ENCODE measurements at places on chromosomes 16 and 17. TPM values are rescaled to one million over a fixed set of nuclear protein-coding genes. Genes with fewer than 3 reads are reported as not detected.

DNA sequence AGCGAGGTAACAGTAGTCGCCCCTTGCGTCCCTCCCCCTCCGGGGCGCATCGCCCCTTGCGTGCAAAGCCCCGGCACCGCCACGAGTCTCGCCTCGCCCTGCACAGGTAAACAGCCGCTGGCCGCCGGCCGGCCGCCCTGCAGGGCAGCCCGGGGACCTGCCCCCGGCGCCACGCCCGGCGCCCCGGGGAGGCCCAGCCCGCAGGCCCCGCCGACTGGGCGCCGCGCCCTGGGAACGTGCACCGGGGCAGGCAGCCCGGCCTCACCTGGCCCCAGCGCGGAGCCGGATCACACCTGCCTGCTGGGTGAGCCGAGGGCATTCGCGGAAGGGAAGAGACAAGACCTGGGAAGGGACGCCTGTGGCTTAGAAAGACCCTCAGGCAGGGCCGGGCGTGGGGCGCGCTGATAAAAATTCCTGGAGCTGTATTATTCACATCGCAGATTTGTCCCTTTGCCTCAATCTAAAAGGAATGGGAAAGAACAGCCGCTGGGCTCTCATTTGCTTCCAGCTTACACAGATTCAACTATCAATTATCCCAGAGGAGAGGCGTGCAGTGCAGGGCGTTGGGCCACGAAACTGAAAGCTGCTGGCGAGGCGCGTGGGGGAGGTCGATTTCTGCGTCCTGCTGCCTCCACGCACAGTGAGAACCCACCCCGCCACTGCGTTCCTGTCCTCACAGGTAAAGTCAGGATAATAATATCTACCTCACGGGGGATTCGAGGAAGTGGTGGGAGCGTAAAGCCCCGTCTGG lies 451.9 kb downstream of the SLC39A11 start:
- no peaks in the 10 kb centered on the region for H3K36me3 ChIP-seq
- no peaks in the 10 kb centered on the region for H3K27me3 ChIP-seq
- no peak overlapping the region for H3K27ac ChIP-seq
- H3K4me1 ChIP-seq, result peaks cover 3% of the 10 kb centered on the region
- H3K4me3 ChIP-seq, result no peak overlapping the region

TSNAXIP1 gene
- 4.4 TPM for total RNA-seq

C17orf50 gene
- not detected for total RNA-seq

CXCL16 gene
- 8.8 TPM for total RNA-seq

- no peaks in the 10 kb centered on the region for H3K4me1 ChIP-seq
- H3K27ac ChIP-seq, result no peak overlapping the region
- no peak overlapping the region for H3K4me3 ChIP-seq
- H3K36me3 ChIP-seq, result no peaks in the 10 kb centered on the region
- DNase-seq, result no peak
These were observed 834.4 kb downstream of the KCNJ2 start for GRCh38 chr17:71003736-71004135.

DNA sequence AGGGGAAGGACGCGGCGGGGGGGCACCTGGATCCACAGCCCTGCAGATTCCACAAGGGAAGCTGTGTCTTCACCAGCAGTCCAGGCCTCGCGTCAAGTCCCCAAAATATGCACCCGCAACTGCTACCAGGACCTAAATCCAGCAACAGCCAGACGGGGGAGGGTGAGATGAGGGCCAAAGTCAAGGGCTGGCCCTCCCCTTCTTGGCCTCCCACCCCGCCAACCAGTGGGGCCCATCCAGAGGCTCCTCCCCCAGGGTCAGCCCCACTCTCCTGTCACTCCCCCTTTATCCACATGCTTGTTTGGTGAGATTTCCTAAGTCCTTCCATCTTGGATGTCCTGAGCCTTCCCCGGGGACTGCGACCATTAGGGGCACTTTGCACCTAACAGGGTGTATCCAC lies 138.7 kb downstream of the ENGASE start:
- peaks cover 4% of the 10 kb centered on the region for H3K4me1 ChIP-seq
- H3K4me3 ChIP-seq, result no peak overlapping the region
- no peak overlapping the region for H3K27ac ChIP-seq
- H3K36me3 ChIP-seq, result no peaks in the 10 kb centered on the region
- no peak for DNase-seq

DNA sequence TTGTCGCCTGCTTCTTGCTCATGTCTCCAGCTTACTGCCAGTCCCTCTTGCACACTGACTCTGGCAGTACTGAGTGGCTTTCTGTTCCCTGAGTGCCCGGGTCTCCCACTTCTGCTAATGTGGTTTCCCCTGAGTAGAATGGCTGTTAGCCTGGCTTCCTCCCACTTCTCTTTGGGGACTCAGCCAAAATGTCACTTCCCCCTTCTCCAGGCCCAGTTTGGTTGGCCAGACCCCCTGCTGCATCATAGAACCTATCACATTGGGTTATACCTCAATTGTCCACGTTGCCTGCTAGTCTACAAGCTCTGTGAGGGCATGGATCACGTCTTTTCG lies 304.4 kb downstream of the HS3ST3B1 start:
- no peak for DNase-seq
- H3K27ac ChIP-seq, result no peak overlapping the region
- H3K36me3 ChIP-seq, result no peaks in the 10 kb centered on the region
- no peak overlapping the region for H3K4me3 ChIP-seq

- peak overlapping the region; percentile 95 for H3K27ac ChIP-seq
- no peak for DNase-seq
- peaks cover 1% of the 10 kb centered on the region for H3K36me3 ChIP-seq
- no peaks in the 10 kb centered on the region for H3K27me3 ChIP-seq
- no peak overlapping the region for H3K4me3 ChIP-seq
These were observed 22.0 kb upstream of the ALDH3A1 start for GRCh38 chr17:19769946-19770652.

- H3K27me3 ChIP-seq, result no peaks in the 10 kb centered on the region
- H3K4me1 ChIP-seq, result peaks cover 17% of the 10 kb centered on the region
- DNase-seq, result no peak
- H3K36me3 ChIP-seq, result peaks cover 5% of the 10 kb centered on the region
- no peak overlapping the region for H3K4me3 ChIP-seq
These were observed 155.7 kb downstream of the CCDC182 start for GRCh38 chr17:57589151-57590034.

GRCh38 chr16:30912794-30913412 lies 10.5 kb upstream of the FBXL19 start:
- DNase-seq, result no peak
- H3K36me3 ChIP-seq, result no peaks in the 10 kb centered on the region
- H3K4me1 ChIP-seq, result no peaks in the 10 kb centered on the region

DNA sequence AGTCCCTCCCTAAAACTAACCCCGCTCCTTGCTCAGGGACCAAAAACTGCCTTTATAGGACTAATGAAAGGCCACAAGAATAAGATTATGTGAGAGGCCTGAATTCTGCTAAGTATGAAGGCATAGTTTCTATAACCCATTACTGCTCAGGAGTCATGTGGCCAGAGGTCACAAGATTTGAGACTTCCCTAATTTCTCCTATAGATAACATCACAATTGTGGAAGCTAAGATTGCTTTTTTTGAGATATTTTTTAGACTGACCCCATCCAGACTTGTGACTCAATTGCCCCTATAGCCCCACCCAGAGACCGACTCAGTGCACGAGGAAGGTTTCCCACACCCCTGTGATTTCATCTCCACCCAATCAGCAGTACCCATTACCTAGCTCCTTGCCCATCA lies 504.1 kb upstream of the GOT2 start:
- no peak overlapping the region for H3K27ac ChIP-seq
- peaks cover 4% of the 10 kb centered on the region for H3K27me3 ChIP-seq
- peaks cover 5% of the 10 kb centered on the region for H3K4me1 ChIP-seq
- no peak overlapping the region for H3K4me3 ChIP-seq
- no peaks in the 10 kb centered on the region for H3K36me3 ChIP-seq

- no peaks in the 10 kb centered on the region for H3K36me3 ChIP-seq
- no peak for DNase-seq
- no peak overlapping the region for H3K27ac ChIP-seq
- no peak overlapping the region for H3K4me3 ChIP-seq
- peaks cover 13% of the 10 kb centered on the region for H3K4me1 ChIP-seq
- H3K27me3 ChIP-seq, result peaks cover 6% of the 10 kb centered on the region
These were observed 83.2 kb downstream of the NTN1 start for GRCh38 chr17:9104370-9105041.

MT1F gene
- 0.66 TPM for total RNA-seq

GRCh38 chr16:29653471-29653870 lies 9.6 kb upstream of the SPN start:
- H3K27me3 ChIP-seq, result no peaks in the 10 kb centered on the region
- DNase-seq, result no peak
- no peaks in the 10 kb centered on the region for H3K36me3 ChIP-seq
- H3K27ac ChIP-seq, result no peak overlapping the region

GRCh38 chr16:11685844-11686618 lies 17.8 kb downstream of the SNN start:
- no peak for DNase-seq
- no peaks in the 10 kb centered on the region for H3K27me3 ChIP-seq
- H3K36me3 ChIP-seq, result peaks cover 46% of the 10 kb centered on the region
- no peak overlapping the region for H3K4me3 ChIP-seq
- H3K4me1 ChIP-seq, result peaks cover 2% of the 10 kb centered on the region

DNA sequence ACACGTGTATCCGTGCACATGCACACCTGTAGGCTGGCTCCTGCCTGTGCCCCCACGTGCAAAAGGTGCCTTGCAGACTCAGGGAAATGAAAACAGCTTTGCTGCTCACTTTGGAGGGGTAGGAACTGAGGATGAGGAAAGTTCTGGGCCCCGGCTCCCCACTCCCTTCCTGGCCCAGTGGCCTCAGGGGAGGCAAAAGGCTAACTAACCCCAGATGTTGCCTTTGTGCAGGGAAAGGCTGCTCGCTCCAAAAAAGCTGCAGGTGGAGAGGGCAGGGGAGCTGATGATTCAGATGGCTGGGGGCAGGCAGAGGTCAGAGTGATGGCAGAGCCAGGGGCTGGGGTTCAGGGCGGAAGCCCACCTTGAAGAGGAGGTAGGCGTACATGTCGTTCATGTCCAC lies 12.4 kb downstream of the PLCD3 start:
- no peak for DNase-seq
- no peak overlapping the region for H3K4me3 ChIP-seq
- no peak overlapping the region for H3K27ac ChIP-seq

DNA sequence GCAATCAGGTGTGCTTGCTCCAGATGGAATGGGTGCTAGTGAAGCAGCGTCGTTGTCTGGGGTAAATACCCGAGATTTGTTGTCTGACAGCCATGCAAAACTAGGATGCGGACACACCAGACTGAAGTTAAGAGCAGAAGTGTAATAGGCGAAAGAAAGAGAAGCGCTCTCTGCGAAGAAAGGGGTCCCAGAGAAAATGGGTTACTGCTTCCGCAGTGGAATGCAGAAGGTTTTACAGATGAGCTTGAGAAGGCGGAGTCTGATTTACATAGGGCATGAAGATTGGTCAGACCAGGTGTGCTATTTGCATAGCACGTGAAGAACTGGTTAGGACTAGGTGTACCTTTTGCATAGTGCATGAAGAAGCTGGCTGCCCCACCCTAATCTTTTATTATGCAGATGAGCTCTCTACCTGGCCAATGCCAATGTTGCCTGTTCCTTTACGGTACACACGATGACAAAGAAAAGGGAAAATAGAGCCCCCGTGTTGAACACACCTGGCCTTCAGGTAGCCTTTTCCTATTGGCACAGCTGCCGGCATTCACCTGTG lies 32.0 kb upstream of the SNN start:
- H3K4me1 ChIP-seq, result peaks cover 42% of the 10 kb centered on the region
- H3K27ac ChIP-seq, result peak overlapping the region; percentile 93
- no peaks in the 10 kb centered on the region for H3K27me3 ChIP-seq
- no peaks in the 10 kb centered on the region for H3K36me3 ChIP-seq
- DNase-seq, result no peak

GRCh38 chr17:15262291-15263205 lies 2.6 kb downstream of the PMP22 start:
- peaks cover 87% of the 10 kb centered on the region for H3K27me3 ChIP-seq
- H3K27ac ChIP-seq, result peak overlapping the region; percentile 97
- H3K4me3 ChIP-seq, result peak overlapping the region; percentile 85

IKZF3 gene
- total RNA-seq, result 0.75 TPM

TM4SF5 gene
- not detected for total RNA-seq

CES5A gene
- total RNA-seq, result not detected

GRCh38 chr16:64094181-64094965 lies 1027.5 kb downstream of the CDH11 start:
- peaks cover 2% of the 10 kb centered on the region for H3K27me3 ChIP-seq
- H3K36me3 ChIP-seq, result no peaks in the 10 kb centered on the region
- no peaks in the 10 kb centered on the region for H3K4me1 ChIP-seq
- no peak overlapping the region for H3K27ac ChIP-seq

MYL11 gene
- total RNA-seq, result 1.4 TPM

GRCh38 chr17:8117980-8118768 lies at the start of gene ALOXE3:
Gene ALOXE3 (minus strand): TSS chr17:8118514. CDS start chr17:8117990, 524 bp downstream.
- DNase-seq, result no peak
- H3K27ac ChIP-seq, result peak within 1 kb of the TSS; percentile 96
- peaks cover 80% of the 10 kb centered on the region for H3K27me3 ChIP-seq

DNA sequence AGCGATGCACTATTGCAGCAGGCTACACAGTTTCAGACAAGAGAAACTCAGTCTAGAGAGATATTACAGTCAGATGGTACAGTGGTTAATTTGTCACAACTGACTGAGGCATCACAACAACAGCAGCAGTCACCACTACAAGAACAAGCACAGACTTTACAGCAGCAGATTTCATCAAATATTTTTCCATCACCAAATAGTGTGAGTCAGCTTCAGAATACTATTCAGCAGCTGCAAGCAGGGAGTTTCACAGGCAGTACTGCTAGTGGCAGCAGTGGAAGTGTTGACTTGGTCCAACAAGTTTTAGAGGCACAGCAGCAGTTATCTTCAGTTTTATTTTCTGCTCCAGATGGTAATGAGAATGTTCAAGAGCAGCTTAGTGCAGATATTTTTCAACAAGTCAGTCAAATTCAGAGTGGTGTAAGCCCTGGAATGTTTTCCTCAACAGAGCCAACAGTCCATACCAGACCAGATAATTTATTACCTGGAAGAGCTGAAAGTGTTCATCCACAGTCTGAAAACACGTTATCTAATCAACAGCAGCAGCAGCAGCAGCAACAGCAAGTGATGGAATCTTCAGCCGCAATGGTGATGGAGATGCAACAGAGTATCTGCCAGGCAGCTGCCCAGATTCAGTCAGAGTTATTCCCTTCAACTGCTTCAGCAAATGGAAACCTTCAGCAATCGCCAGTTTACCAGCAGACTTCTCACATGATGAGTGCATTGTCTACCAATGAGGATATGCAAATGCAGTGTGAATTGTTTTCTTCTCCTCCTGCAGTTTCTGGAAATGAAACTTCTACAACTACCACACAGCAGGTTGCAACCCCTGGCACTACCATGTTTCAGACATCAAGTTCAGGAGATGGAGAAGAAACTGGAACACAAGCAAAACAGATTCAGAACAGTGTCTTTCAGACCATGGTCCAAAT lies 34.1 kb downstream of the NQO1 start:
- H3K36me3 ChIP-seq, result peaks cover 38% of the 10 kb centered on the region
- peaks cover 2% of the 10 kb centered on the region for H3K4me1 ChIP-seq
- H3K27ac ChIP-seq, result peak overlapping the region; percentile 41
- no peak overlapping the region for H3K4me3 ChIP-seq

- DNase-seq, result no peak
- H3K27me3 ChIP-seq, result peaks cover 4% of the 10 kb centered on the region
- no peak overlapping the region for H3K27ac ChIP-seq
- H3K36me3 ChIP-seq, result peaks cover 8% of the 10 kb centered on the region
- peak overlapping the region; percentile 66 for H3K4me3 ChIP-seq
These were observed 1.4 kb downstream of the NT5M start for GRCh38 chr17:17304521-17304985.

SLC5A11 gene
- 0.22 TPM for total RNA-seq

GAST gene
- not detected for total RNA-seq

- no peaks in the 10 kb centered on the region for H3K36me3 ChIP-seq
- no peak overlapping the region for H3K4me3 ChIP-seq
- H3K27me3 ChIP-seq, result peaks cover 9% of the 10 kb centered on the region
- peak overlapping the region; percentile 68 for H3K27ac ChIP-seq
- peaks cover 32% of the 10 kb centered on the region for H3K4me1 ChIP-seq
These were observed 3.6 kb upstream of the UTS2R start for GRCh38 chr17:82367724-82368524.

GRCh38 chr17:56478836-56479447 lies 114.6 kb upstream of the NOG start:
- no peak overlapping the region for H3K27ac ChIP-seq
- DNase-seq, result no peak
- H3K27me3 ChIP-seq, result peaks cover 2% of the 10 kb centered on the region
- H3K36me3 ChIP-seq, result no peaks in the 10 kb centered on the region
